ENCODE measurements at places on chromosomes 5 and 9.

GRCh38 chr5:318341-318897 is 3.1 kb upstream of the AHRR start:
- DNase-seq, result no peak

GRCh38 chr9:127116957-127117356 is 5.5 kb downstream of the ANGPTL2 start:
- DNase-seq, result no peak

DNA sequence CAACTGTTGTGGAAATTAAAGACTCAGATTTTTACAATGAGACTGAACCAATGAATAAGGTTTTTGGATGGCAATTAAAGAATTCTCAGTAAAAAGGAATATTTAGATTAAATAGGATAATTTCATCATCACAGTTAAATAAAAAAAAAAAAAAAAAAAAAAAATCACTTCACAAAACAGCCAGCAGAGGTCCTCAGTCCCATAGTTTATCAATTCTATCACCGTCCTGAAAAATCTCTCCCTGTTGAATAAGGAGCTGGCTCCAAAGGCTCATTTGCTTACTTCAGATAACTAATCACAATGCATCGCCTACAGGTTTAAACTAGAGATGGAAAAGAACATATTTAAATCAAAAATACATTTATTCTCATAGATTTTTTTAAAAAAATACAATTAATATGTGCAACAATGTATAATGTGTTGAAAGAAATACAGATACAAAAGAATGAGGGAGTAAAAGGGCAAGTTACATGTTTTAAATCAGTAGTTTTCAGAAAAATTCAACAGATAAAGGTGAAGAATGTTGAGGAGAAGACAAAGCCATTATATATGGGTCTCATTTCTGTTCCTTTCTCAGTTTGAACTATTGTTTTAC is 175.8 kb upstream of the CHD1 start:
- DNase-seq, result peak; percentile 73

- no peak for DNase-seq
Measured at GRCh38 chr9:116437411-116438370, 249.4 kb upstream of the TRIM32 start.

- DNase-seq, result no peak
Measured at GRCh38 chr9:109449036-109449798, 48.9 kb downstream of the PTPN3 start.

DNA sequence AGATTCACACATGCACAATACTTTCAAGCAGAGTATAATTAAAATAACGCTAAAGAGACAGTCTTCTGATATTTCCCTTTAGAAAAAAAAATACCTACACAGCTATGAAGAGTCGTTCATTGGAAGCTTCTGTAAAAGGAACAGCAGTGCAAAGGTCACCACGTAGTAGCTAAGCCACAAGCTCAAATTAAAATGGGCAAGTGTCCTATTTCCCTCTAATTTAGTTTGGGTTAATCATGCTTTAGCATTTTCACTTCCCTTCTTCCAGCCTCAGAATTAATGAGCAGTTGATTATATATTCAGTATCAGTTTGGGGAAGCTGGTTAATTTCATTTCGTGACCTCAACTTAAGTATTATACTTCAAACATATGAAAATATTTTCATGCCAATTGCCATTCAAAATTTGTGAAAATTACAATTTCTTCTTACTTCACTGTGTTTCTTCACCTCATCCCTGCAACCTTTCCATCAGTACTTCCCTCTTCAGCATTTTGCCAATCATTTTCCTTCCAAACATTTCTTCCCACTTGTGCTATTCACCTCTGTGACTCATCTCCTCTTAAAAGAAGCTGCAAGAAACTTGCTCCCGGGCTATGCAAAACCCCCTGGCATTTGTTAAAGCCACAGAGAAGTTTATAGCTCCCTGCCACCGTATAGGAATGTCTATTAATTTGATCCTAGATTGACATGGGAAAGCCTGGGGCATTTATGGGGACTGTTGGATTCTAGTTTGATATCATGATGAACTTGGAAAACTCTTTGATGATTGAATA is 83.0 kb downstream of the DMRTA1 start:
- DNase-seq, result no peak

GRCh38 chr5:164578911-164579310 is 1073.5 kb downstream of the MAT2B start:
- DNase-seq, result no peak

DNA sequence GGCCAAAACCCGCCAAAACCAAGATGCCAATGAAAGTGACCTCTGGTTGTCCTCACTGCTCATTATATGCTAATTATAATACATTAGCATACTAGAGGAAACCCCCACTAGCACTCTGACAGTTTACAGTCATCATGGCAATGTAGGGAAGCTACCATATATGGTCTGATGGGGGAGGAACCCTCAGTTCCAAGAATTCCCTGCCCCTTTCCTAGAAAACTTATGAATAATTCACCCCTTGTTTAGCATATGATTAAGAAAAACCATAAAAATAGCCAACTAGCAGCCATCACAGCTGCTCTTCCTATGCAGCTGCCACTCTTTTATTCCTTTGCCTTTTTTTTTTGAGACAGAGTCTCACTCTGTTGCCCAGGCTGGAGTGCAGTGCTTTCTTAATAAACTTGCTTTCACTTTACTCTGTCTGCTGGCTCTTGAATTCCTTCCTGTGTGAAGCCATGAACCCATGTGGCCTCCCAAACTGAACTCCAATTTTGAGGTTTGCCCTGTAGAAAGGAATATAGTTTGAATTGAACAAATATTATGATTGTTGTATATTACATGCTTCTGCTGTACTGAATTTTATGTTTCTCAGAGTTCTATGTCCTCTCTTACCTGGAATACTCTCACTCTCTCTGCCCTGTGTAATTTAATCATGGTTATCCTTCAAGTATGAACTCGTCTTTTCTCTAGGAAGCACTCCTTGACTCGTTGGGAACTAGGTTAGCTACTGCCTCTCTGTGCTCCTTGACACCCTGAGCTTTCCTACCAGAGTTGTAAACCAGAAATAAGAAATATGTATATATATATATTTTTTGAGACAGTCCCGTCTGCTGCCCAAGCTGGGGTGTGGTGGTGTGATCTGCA is 59.8 kb downstream of the KIAA1958 start:
- peak; percentile 41 for DNase-seq

DNA sequence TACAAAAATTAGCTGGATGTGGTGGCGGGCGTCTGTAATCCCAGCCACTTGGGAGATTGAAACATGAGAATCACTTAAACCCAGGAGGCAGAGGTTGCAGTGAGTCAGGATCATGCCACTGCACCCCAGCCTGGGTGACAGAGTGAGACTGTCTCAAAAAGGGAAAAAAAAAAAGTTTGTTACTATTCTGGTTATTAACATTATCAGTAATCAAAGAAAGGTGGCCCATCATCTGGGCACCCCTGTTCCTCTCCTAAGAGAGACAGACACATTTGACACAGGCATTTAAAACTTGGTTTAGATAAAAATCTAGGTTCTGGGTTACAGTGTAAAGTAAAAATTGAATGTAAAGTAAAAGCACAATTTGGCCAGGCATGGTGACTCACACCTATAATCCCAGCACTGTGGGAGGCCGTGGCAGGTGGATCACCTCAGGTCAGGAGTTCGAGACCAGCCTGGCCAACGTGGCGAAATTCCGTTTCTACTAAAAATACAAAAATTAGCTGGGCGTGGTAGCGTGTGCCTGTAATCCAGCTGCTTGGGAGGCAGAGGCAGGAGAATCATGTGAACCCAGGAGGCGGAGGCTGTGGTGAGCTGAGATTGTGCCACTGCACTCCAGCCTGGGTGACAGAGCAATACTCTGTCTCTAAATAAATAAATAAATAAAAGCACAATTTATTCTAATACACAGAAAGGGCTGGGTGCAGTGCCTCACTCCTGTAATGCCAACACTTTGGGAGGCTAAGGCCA is 16.7 kb upstream of the PHYHD1 start:
- no peak for DNase-seq

- no peak for DNase-seq
Measured at GRCh38 chr5:78521455-78521854, 127.1 kb downstream of the LHFPL2 start.

DNA sequence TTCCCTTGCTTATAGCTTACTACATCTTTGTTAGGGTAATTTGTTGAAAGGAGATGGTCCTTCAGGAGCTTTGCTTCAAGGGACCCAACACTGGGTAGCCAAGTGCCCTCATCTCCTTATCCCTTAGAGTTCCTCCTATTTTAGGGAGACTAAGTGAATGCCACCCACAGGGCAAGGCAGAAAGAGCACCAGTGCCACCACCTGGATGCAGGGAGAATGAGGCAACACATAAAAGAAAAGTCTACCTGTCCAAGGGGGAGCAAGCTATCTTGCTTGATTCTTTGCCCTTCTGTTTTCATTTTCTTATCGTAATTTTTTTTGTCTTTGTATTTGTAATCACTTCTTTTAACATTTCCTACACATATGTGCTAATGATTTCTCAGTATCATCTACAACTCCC is 205.5 kb downstream of the NPR3 start:
- peak; percentile 35 for DNase-seq

Data from lung (tissue), 17 donors.